ENCODE measurements at places on chromosomes 2 and 18.

DNA sequence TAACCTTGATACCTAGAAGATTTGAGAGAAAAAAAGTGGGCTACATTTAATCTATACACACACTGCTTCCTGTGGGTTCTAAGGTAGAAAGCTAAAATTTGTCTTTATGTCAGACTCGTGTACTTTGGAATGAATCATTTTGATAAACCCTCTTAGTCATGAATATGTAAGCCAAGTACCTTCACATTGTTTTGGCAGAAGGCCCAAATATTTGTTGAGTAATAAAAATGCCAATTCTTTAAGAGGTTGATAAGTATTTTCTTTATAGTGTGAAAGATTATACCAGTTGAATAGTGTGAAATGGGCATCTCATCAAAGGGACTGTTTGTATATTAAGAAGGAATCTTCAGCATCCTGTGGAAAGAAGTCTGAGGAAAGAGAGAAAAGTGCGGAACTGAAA lies 1464.7 kb upstream of the ZEB2 start:
- no peak for DNase-seq

DNA sequence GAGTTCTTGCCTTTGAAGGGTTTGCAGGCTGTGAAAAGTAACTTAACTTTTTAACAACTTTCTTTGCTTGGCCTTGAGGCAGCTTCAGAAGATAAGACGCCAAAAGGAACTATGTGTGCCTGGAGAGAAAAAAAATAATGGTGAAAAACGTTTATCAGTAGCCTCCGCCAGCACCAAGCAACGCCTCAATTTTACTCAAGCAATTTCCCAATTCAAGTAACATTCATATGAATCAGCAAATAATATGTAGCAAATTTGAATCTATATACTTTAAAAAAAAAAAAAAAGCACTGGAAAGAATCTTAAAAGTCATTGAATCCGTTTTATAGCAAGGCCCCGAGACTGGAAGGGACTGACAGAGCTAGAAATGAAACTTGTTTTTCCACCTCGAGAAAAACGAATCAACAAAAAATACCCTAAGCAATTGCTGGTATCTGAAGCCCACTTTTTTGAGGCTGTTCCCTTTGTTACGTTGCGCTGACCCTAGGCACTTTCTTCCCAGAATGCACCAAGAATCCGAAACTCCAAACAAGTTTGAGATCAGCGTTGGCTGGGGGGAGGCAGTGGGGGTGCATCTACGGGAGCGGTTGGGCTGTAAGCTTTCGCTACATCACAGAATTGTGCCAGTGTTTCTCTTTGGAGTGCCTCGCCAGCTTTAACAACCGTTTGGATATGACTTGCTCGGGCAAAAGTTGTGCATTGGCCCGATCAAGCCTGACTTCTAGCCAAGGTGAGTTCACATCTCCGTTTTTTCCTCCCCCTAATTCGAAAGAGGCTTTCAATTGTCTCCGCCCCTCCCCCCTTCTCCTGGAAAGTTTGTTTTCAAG lies 2.7 kb upstream of the TGIF1 start:
- DNase-seq: no peak

DNA sequence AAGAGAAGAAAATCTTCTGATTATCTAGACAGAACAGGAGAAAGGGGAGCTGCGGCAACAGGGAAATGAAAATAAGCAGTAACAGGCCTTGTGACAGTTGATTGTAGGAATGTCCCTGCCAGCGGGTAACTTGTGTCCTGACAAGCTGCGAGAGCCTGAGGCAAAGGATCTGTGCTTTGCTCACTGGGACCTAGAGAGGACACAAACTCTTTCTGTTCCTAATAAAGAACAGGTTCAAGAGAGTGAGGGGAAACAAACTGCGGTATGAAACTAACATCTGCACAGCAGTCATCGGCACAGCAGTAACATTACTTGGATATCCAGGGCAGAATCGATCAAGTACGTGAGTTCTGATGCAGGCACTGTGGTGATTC lies 103.7 kb upstream of the THOC1 start:
- no peak for DNase-seq

DNA sequence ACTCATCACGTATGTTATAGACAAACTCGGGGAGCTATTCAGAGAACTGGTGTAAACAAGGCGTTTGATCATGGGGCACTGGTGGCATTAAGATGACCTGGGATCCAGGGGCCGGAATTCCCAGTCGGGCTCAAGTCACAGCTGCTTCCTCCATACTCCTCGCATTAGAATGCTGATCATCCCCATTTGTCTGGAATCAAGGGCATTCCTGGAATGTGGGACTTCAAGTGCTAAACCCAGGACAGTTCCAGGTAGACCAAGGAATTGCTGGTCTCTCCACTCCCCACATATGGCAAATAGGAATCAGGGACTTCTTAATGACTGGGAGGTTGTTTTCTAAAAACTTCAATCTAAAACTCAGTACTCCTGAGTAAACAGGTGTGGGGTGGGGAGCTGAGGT lies 355.7 kb upstream of the RAB6C start:
- no peak for DNase-seq

- no peak for DNase-seq
These were observed 523.1 kb downstream of the XIRP2 start for GRCh38 chr2:167411367-167411766.

DNA sequence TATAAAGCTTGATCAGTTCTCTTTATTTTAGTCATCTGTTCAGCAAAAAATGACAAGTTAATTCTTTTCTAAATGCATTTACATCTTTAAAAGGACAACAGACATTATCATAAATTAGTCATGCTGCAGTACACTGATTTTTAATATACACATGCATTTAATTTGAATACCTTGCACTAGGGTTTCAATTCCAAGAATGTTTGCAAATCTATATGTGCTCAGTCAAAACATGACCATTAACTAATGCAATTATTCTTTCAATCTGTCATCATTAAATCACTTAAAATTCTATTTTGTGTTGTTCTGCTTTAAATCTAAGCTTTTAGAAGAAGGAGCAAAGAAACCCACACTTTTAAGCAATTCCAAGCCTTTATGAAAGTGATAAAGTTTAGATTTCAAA lies 342.6 kb downstream of the THSD7B start:
- DNase-seq: no peak

DNA sequence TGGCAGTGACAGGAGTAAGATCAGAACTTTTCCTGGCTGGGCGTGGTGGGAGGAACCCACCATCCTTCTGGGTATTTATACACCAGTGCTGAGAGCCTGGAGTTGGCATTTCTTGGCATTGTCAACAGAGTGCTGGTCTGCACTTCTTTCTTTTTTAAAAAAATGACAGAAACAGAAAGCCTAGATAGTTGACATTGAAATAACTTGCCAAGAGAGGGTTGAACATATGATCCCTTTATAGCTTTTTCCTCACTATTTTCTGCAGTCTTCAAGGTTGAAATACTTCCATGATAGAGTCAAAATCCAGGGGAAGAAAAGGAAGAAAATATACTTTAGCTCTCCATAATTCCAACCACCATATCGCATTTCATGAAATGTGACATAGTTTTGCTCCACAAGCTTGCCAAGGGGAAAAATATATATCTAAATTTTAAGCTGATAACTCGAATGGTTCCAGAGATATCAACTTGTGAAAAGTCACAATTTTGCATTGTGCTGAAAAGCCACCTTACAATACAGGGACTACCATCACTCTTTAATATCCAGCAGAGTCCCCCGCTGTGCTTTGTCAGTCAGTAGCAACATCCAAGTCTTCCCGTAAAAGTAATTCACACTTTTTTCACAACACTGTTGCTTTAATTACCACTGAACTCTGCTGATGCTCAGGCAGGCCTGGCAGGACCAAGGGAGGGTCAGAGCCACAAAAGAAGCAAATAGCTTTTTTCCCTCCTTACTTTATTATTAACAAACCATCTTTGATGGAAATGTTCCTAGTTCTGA lies 764.9 kb upstream of the FANCL start:
- DNase-seq: no peak

DNA sequence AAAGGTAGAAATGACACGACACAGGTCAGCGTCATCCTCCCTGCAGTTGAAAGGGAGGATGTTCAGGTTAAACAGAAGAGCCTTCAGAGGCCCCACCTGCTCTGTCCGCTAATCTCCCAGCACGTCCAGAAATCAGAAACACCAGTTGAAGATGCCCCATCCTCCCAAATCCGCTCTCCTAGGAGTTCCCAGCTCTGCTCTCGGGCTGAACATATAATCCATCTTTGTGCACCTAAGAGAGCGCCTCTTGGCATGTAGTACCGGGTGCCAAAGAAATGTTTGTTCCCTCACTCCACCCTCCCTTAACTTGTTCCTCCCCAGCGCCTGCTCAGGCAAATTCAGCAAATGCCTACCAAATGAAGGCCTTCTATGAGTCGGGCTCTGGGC lies 145.2 kb upstream of the SMAD2 start:
- DNase-seq: no peak

DNA sequence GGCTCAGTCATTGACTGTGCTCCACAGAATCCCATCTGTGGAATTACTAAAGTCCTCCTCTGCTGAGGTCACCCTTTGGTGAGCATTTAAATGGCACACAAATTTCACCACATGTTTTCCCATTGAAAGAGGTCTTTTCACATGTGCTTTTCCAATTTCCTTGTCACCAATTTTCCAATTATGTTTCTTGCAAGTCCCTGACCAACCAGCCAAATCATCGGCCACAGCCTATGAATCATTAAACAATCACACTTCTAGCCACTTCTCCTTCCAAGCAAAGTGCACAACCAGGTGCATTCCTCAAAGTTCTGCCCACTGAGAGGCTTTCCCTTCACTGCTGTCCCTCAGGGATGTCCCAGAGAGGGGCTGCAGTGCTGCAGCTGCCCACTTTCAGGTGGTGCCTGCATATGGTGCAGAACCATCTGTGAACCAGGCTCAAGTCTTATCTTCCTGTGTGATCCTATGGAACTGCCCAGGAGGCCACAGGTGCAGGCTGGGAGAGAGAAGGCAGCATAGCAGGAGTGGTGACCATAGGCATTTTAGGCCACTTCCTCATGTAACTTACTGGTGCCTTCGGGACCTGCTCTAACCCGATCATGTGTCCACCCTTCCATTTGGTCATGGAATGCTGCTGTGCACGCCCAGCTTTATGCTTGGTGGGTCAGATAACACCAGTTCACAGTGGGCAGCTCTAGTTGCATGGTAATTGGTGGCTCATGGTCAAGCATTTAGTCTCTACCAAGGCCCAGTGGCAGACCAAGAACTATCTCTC lies 153.0 kb downstream of the SEPTIN10 start:
- no peak for DNase-seq

DNA sequence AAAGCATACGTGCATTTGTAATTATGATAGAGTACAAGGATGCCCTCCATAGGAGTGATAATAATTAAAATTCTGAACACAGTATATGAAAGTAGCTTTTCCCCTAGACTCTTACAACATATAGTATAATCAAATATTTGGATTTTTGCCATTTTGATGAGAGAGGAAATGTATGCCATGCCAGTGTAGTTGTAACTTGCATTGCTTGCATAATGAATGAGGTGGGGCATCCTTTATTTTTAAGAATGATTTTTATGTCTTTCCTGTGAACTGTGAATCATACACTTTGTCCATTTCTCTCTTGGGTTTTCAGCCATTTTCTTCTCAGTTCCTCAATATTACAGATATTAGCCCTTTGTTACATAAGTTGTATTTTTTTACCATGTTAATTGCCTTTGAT lies 197.5 kb downstream of the SCG2 start:
- DNase-seq: no peak
